ENCODE measurements at places on chromosomes 6 and 20.

- DNase-seq: no peak
Observed at GRCh38 chr20:62045118-62045517, 20.6 kb downstream of the TAF4 start.

DNA sequence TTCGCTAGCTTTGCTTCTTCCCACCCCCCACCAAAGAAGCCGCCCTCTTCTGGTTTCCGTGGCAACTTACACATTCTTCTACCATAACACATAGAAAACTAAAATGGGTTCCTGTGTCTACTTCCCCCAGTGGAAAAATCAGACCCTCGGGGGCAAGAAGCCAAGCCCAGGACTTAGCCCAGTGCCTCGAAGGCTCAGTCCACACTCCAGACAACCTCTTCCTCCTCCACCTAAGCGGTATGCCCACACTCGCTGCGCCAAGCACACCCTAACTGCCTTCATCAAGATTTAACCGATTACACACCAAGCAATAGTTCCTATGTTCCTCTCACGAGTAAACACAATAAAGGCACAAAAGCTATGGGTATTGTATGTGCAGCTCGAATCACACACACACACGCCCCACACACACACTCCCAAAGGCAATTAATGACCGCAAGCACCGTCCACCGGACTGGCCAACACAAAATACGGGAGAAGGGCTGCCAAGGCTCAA lies 537 bp downstream of the PPIL4 start:
- peak; percentile 41 for DNase-seq

GRCh38 chr6:93120154-93120742 lies 299.1 kb downstream of the EPHA7 start:
- DNase-seq: no peak

GRCh38 chr6:41572613-41573012 lies 26.4 kb downstream of the FOXP4 start:
- DNase-seq: no peak

DNA sequence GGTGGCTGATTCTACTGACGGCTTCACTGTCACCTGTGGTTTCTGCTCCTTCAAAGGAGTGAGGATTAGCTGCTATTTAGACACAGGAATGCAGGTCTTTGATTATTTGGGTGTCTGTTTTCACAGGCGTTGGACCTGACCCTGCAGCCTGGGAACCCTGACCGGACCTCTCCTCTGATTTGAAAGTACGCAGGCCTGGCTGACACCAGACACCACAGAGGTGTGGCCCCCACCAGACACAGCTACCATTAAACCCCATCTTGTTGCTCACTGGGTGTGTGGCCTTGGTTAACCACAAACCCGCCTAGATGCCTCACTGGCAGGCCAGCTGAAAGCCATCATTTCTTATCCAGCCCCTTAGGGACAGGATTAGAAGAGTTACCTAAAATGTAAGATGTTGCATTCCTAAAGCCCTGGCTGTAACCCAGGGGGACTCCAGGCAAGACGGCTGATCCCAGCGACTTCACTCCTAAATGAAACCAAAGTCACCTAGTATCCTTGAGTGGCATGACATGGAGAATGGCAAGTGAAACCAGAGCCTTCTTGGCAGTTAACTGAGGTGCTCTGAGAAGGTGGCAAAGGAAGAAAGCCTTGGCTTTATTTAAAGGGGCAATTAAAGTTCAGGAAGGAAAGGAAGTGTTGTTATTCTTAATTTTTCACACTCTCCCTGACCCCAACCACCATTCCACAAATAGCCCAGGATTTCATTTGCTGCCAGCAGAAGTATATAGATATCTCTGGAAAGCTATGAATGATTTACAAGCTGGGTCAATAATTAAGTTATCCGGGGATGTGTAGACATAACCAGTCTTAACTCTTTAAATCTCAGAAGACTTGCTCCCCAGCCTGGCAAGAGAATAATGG lies 169.9 kb downstream of the QRSL1 start:
- peak; percentile 1 for DNase-seq

DNA sequence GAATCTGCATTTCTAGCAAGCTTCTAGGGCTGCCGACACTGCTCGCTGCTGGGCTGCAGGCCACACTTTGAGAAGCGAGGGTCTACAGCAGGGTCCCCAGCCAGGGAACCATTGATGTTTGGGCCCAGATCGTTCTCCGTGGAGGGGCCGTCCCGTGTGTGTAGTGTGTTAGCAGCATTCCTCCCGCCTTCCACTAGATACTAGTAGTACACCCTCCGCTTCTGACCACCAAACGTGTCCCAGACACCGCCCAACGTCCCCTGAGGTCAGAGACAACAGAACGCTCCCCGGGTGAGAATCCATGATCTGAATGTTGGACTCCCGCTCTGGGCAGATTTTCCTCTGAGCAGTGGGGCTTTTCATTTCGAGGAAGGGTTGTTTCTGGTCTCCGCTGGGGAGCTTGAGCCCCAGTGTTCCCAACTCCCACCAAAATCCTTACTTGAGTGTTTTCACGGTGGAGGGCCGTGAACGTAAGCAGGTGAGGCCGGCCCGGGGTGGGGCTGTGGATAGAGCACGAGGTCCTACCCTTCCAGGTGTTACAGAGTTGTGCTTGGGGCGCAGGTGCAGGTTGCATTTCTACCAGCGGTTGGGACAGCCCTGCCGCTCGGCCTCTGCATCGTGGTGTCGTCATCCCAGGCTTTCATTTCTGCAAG lies 124.6 kb downstream of the SYCP2 start:
- no peak for DNase-seq

DNA sequence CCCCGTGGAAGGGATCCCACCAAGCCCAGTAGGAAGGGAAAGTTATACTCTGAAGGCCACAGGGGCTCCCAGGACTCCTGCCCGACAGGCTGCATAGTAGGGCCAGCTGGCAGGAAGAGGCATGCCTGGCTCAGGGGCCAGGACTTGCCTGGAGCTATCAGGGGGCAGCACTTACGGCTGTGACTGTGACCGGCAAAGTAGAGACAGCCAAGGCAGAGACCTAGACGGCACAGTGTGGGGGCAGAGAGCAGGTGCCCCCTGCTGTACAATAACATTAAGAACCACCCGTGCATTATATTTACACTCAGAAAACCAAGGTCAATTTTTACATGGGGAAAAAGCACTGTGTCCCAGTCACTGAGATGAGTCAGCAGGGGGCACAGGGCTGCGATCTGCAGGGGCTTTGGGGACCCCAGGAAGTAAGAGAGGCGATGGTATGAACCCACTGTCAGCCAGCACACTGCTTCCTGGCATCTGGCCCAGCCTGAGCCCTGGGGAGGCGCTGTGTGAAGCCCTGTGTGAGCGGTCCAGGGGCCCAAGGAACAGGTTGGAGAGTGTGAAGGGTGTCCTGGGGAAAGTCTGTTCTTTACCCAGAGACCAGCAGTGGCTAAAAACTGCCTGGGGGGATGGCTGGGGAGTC lies 9.9 kb downstream of the CCDC167 start:
- DNase-seq: no peak

DNA sequence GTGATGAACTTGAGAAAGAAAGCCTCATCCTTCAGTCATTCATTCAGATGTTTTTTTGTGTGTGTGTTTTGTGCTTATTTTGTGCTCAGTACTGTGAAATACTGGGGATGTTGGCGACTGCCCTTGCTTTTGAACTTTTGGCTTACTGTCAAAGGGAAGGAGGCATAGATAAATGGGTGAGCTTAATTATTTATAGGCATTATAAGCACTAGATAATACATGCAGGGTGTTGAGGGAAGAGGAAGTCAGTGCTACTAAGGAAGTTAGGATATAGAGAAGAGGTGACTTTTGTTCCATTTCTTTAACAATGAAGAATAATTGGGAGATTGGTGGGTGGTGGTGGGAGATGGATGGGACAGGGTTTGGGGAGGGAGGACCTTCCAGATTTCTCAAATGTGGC lies 23.6 kb downstream of the XRN2 start:
- DNase-seq: no peak

GRCh38 chr20:54820392-54820791 lies 345.0 kb downstream of the DOK5 start:
- no peak for DNase-seq

DNA sequence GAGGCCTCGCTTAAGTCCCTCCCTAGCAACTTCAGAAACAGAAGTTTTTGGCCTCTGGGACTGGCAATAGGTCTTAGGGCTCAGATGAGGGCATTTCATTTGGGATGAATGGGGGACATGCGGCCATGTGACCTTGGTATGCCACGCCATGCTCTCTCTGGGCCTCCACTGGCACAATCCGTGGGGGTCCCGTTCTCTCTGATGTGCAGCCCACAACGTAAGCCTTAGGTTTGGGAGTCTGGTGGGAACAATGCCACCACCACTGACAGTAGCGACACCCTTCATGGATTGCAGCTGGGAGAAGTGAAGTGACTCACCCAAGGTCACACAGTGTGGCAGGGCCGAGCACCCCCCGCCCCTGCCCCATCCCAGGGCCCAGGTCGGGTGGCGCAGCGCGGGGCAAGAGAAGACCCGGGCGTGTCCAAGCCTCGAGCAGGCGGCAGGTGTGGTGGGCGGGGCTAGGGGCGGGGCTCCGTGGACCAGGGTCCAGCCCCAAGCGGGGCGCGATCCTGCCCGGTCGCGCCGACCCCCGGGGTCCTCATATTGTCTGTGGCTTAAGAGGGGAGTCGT lies 864 bp upstream of the CEBPB start:
- no peak for DNase-seq

GRCh38 chr6:88361298-88361697 lies 195.2 kb upstream of the CNR1 start:
- DNase-seq: no peak

GRCh38 chr20:37907677-37908401 lies 4.9 kb downstream of the VSTM2L start:
- peak; percentile 4 for DNase-seq

- DNase-seq: no peak
Observed at GRCh38 chr6:41247288-41247865, 19.2 kb downstream of the TREML4 start.

DNA sequence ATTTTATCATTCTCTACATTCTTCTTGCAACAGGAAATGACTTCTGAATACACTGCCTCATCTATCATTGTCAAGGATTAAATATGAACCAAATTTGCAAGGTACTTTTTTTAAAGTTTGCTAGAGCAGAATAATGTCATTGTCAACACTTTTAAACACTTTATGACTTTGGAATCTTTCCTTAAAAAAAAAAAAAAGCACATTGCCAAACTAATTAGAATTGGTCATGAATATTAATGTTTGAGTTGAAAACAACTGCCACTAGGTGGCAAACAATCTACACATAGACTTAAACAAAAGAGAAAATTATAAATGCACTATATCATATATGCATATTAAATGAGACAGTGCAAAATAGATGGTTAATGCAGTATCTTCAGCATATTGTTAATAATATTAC lies 32.5 kb upstream of the TMEM244 start:
- no peak for DNase-seq

DNA sequence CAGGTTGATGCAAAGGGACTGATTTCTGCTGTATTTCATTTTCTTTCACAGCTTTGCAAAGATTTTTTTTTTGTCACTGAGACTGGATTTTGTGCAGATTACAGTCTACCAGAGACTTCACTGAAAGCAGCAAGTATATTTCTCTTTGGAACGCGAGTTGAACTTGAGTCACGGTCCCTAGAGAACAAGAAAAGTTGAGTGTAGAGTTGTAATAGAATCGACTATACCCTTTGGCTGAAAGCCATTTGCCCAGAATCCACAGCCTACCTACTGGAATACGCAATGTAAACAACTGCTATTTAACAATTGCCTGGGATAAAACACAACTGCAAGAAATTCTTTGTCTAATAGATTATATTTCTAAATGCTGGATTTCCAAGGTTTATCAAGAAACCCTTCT lies 520.6 kb downstream of the HDGFL1 start:
- DNase-seq: no peak

- no peak for DNase-seq
Observed at GRCh38 chr20:48926821-48927220, 5.3 kb downstream of the ARFGEF2 start.

GRCh38 chr6:6686748-6687601 lies 98.5 kb downstream of the LY86 start:
- DNase-seq: no peak

DNA sequence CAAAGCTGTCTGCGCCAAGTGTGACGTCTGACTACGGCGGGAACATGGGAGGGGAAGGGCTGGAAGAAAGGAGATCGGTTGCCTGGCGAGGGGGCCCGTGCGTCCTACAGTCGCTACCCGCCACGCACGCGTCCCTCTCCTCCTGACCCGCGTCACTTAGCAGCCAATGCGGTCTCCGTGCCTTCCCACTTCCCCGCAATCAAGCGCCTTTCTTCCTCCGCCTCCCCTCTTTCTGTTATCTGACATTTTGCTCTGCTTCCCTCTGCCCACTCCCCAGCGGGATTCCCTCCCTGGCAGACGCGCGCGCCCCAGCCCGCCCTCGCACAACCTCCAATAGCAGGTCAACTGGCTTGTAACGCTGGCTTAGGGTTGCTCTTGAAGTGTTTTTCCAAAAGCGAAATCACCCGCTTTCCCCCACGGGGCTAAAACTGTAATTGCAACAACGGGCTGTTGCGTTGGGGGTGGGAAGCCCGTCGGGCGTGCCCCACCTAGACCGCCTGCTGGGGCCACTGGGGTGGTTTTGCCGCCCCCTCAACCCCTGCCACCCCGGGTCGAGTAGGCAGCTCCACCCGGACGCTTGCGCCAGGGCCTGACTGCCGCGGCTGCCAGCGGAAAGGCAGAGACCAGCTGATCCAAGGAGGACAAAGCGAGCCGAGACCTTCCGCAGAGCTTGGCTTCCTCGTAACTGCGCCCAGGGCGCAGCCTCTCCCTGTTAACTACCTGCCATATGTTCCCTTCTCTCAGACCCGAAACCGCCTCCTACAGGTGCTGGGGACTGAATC lies 6.2 kb upstream of the SOX4 start:
- no peak for DNase-seq

GRCh38 chr6:139422105-139423036 lies 47.9 kb upstream of the CITED2 start:
- DNase-seq: no peak

DNA sequence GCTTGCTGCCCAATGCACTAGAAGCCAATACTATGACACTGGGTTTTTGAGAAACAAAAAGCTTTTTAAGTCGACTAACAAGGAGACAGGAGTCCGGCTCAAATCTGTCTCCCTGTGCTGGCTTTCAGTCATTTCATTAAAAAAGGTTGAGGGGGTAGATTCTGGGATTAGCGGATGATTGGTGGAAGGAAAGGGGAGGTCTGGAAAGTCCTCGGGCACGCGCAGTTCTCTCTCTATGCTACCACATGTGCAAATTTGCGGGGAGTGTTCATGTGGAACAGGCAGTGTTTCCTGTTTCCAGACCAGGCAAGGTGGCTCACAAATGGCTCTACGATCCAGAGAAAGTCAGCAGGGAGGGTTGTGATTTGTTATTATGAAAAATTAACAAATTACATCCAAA lies 89.1 kb upstream of the TOX2 start:
- no peak for DNase-seq

DNA sequence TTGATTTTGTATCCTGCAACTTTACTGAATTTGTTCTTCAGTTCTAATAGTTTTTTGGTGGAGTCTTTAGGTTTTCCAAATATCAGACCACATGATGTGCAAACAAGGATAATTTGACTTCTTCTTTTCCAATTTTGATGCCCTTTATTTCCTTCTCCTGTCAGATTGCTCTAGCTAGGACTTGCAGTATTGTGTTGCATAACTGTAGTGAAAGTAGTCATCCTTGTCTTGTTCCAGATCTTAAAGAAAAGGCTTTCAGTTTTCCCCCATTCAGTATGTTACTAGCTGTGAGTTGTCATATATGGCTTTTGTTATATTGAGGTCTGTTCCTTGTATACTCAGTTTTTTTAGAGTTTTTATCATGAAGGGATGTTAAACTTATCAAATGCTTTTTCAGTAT lies 4.6 kb downstream of the MICB start:
- DNase-seq: no peak

All from AG04450 (cell line).